ENCODE measurements at places on chromosomes 6 and 20.

- DNase-seq: no peak
Observed at GRCh38 chr6:20873425-20874190, 339.4 kb downstream of the CDKAL1 start.

DNA sequence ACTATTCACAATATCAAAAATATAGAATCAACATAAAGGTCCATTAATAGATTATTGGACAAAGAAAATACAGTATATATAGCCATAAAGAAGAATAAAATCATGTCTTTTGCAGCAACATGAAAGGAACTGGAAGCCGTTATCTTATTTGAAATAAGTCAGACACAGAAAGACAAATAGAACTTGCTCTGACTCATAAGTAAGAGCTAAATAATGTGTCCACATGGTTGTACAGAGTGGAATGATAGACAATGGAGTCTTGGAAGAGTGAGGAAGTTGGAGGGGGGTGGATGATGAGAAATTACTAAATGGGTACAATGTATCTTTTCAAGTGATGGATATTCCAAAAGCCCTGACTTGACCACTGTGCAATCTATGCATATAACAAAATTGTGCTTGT, 613.5 kb downstream of the PHF3 start:
- no peak for DNase-seq

DNA sequence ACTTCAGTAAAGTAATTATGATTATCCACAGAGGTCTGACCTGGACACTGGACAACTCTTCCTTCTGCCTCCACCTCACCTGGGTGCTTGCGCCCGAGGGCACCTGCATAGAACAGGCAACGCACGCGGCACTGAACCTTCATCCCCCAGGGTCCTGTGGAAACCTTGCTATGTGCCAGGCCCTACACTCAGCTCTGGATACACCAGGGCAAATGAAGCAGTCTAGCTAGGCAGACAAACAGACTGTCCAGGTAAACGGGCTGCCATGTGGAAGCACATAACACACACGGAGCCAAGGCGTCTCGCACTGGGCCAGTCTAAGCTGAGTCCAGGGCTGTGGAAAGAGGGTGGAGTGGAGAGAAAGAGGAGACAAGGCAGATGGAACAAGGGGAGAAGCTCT, 109.3 kb upstream of the AFDN start:
- no peak for DNase-seq

DNA sequence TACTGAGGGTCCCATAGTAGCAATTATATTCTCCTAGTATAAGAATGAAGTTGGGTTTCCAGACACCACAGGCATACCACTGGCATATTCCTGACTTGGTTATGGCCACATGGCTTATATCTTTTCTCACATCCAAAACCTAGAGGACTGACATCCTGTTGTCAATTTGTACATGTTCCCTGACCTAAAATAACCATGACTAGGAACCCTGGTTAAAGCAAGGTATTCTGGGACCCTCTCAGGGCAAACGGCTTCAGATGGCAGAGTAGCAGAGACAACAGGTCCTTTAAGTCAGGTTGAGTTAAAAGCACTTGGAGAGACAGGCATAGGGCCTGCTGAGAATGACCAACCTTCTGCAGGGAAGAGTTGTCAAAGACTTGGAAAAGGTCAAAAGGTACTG, 12.6 kb downstream of the MAP3K5 start:
- DNase-seq: no peak

GRCh38 chr6:124479991-124480430, 482.2 kb upstream of the RNF217 start:
- no peak for DNase-seq

GRCh38 chr20:16926626-16927430, 178.7 kb downstream of the OTOR start:
- no peak for DNase-seq

DNA sequence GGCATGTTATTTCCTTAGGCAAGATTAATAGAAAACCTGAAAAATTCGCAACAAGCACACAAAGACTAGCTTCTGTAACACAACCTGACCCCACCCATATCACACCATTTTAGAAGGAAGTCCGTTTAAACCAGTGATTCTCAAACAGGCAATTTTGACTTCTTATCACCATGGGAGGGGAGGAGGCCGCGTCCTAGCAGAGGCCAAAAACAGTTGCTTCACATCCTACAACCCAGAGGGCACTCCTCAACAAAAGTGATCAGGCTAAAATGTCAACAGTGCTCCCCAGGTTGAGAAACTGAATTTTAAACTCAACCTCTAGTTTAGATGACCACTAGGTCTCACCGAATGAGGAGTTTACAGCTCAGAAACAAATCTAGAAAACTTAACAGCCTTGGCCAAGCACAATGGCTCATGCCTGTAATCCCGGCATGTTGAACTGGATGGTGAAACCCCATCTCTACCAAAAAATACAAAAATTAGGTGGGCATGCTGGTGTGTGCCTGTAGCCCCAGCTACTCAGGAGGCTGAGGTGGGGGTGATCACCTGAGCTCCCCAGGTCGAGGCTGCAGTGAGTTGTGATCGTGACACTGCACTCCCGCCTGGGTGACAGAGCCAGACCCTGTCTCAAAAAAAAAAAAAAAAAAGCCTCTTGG, 3.4 kb downstream of the SNX5 start:
- no peak for DNase-seq

- no peak for DNase-seq
Observed at GRCh38 chr6:14321992-14322772, 204.6 kb downstream of the CD83 start.

DNA sequence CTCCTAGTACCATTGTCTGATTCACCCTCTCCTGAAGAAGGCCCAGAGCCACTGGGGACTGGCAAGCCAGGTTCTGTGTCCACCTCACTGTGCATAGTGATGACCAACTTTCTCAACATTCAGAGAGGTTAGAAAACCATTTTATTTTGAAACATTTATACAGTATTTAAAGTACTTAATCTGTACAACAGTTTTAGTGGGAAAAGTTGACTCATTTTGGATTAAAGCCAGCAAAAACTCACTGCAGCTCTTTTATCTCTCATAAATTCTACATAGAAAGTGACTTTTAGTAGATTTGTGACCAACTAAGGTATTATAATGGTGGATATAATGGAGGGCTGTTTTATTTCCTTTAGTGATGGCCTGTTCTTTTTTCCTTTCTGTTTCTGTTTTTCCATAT, 9.7 kb downstream of the TULP4 start:
- no peak for DNase-seq

- no peak for DNase-seq
Observed at GRCh38 chr6:119322715-119323350, 26.7 kb downstream of the MAN1A1 start.

- no peak for DNase-seq
Observed at GRCh38 chr6:143614235-143614634, 63.5 kb upstream of the PHACTR2 start.

DNA sequence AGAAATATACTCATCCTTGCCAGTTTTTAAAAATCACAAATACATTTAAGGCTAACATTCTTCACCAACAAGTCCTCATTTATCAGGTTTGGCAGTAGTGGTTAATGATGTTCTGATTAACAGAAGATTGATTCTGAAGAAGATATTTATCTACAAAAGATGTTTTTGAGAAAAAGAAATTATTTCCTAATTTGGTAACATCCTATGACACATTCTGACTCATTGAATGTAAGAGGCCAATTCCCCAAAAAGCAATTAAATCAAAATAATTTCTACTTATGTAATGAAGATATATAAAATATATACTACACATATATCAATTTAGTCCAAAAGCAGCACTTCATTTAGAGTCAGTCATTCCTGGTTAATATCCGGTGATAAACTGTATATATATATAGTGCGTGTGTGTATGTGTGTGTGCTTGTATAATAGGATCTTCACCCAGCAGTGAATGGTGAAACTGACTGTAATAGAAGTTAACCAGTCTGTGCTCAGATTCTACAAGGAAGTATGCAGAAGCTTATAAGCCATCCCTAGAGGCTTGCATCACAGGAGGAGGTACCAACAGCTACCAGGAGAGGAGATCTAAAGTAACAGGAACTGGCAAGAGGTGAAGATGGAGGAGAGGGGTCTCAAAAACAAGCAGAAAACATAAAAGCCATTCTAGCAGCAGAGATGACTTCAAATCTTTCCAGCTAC, 82.9 kb upstream of the MARCKS start:
- DNase-seq: no peak

DNA sequence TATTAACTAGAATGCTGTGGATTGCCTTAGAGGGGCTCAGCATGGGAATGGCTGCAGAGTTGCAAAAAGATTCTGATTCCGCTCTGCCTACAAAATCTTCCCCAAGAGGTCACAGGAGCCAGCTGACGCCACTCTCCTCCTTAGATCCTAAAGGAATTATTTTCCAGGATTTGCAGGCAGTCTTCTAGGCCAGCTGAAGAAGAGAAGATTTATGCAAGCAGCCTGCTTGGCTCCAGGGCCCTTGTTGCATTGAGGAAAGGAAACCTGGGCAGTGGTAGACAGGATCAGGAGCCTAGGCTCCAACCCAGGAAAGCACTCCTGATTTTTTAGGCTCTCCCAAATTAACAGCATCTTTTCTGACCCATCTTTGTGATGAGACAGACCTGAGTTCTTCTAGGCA, 245.8 kb downstream of the PKHD1 start:
- DNase-seq: no peak

DNA sequence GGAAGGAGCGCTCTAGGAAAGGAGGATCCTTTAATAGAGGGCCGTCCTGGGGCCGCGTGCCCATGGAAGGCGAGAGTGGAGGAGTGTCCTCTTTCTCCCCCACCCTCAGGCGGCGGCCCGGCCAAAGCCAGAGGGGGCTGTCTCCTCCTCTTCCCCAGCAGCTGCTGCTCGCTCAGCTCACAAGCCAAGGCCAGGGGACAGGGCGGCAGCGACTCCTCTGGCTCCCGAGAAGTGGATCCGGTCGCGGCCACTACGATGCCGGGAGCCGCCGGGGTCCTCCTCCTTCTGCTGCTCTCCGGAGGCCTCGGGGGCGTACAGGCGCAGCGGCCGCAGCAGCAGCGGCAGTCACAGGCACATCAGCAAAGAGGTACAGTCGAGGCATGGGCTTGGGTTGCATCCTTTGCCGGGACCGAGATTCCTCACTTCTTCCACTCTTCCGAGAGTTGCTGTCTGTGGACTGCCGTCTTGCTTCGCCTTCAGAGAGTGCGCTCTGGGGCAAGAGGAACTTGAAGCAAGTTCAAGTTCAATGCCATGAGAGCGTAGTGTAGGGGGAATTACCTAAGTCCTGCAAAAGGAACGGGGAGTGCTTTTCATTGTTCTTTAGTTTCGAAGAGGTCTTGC, at the start of gene LAMA2:
TSS of gene LAMA2 (plus strand) at position 148 of the 621 bp plus-strand sequence. CDS start at position 256, 108 bp downstream.
- DNase-seq: no peak

- no peak for DNase-seq
Observed at GRCh38 chr20:5548107-5548506, 202.1 kb upstream of the SHLD1 start.

DNA sequence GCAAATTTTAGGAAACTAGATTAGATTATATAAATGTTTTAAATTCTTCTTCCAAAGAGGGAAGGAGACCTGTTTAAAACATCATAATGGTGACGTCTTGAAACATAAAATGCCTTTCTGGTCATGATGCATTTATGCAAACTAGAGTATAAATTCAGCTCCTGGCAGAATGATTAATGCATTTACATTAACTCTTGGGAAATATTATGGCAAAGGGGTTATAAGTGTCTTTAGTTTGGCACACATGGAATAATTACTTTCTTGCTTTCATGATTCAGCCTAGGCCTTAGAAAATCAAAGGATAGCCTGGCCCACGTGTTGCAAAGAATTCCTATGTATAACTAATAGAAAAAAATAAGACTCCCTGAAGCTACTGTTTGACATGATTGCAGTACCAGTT, 639.2 kb downstream of the RFPL4B start:
- no peak for DNase-seq

GRCh38 chr20:6038256-6038655, 15.6 kb downstream of the LRRN4 start:
- no peak for DNase-seq

GRCh38 chr6:161809971-161810370, 536.1 kb upstream of the AGPAT4 start:
- no peak for DNase-seq

DNA sequence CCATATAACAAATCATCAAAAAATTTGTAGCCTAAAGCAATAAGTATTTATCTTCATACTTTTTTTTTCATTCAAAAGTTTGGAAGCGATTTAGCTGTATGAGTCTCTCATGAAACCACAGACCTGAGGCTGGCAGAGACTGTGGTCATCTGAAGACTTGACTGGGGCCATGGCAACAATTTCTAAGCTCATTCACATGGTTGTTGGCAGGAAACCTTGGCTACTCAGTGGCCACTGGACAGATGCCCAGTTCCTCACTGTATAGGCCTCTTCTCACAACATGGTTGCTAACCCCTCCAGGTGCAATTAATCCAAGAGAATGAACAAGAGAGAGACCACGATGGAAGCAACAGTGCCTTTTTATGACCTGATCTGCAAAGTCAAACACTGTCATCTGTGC, 235.9 kb downstream of the BTBD3 start:
- DNase-seq: no peak

DNA sequence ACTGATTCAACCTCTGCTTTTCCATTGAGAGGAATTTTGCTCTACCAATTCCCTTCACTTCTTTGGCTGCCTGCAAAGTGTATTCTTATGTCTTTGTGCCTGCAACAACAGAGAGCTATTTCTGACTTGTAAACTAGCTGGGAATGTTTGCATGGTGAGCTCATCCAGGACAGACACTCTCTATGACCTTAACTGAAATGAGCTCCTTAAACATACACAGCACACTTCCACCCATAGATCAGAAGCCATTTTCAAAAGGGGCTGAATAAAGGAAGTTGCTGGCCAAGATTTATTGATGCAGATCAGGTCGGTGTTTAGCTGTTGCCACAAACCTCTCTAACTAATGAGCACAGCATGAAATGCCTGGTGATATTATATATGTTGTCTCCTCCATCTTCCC, 377.7 kb downstream of the BTBD9 start:
- DNase-seq: no peak

DNA sequence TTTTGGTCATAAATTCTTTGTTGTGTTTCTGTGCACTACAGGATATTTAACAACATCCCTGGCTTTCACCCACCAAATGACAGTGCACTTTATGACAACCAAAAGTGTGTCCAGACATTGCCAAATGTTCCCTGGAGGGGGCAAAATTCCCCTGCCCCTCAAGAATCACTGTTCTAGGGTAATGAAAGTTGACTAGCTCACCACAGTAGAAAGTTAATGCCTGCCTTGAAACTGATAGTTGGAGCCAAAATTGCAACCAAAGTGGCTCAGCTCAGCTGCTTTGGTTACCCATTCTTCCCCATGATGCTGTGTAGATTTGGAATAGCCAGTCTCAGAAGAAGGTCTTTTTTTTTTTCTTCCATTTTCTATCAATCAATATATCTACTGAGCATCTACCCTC, 150.6 kb downstream of the RALGAPA2 start:
- DNase-seq: no peak

DNA sequence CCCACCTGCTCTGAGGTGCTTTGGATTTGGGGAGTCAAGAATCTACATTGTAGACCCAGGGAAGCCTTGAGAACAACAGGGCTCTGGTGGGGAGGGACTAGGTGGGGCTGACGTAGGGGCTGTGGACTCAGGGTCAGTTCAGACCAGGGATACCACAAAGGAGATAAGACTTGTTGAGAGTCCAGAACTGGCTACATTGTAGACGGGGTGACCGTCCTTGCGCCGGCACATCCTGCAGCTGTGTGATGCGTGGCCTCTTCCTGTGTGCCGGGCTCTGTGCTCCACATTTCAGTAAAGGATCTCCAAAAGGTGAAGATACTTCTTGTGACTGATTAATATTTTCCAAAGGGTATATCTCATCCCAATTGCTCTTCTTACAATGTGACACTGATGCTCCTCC, 9.8 kb upstream of the TLDC2 start:
- DNase-seq: no peak
